ENCODE measurements at places on chromosomes 12 and 14. TPM values are rescaled to one million over a fixed set of nuclear protein-coding genes. Genes with fewer than 3 reads are reported as not detected.

DNA sequence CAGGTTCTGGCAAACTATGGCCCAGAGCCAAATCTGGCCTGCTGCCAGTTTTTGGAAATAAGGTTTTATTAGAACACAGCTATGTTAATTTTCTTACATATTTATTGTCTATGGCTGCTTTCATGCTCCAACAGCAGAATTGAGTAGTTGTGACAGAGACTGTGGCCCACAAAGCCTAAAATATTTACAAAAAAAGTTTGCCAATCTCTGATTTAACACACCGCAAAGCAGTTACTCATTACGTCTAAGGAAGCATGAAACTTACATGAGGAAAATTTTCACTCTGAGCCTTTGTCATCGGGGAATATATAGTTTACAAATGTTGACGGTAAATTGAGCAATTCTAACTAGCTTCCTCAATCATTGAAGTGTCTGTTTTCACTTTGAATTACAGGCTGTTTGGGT is 96.5 kb downstream of the UNC79 start:
- no peaks in the 10 kb centered on the region for H3K36me3 ChIP-seq
- H3K27me3 ChIP-seq: no peaks in the 10 kb centered on the region
- no peak for DNase-seq
- H3K4me3 ChIP-seq: no peak overlapping the region
- H3K27ac ChIP-seq: no peak overlapping the region

- no peak for DNase-seq
- H3K27ac ChIP-seq: no peak overlapping the region
Observed at GRCh38 chr12:74689071-74689655, 151.5 kb downstream of the ATXN7L3B start.

DNA sequence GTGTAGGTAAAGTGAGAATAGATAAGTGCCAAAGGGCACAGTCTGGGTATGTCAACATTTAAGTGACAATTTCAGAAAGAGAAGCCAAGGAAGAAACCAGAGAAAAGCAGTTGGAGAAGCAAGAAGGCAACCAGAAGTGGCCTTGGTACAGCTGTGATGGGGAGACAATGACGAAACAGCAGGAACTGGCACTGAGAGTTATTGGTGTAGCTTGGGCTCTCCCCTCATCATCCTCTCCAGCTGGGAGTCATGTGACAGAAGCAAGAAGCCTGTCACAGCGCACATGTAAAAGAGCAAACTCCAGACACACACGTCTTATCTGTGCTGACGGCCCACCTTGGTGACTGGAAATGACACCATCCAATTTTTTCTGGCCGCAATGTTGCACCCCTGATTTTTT is 203.3 kb upstream of the NUDT4 start:
- H3K27me3 ChIP-seq: no peaks in the 10 kb centered on the region
- H3K36me3 ChIP-seq: no peaks in the 10 kb centered on the region
- H3K27ac ChIP-seq: no peak overlapping the region
- H3K4me3 ChIP-seq: no peak overlapping the region

DNA sequence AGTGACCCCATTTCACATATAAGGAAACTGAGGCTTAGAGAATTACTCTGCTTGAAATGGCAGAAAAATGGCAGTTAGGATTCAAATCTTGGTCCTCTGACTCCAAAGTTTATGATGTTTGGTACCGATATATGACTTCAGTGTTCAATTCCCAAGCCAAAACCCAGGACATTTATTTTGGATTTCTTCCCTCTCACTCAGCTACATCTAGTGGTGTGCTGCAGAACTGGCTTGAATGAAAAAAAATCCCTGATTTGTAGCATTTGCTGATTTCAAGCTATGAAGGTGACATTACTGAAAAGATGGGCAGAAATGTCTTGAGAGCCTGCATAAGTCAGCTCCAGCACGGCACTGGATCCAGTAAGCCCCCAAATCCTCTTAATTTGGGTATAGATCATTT is 106.4 kb downstream of the EFCAB11 start:
- no peak overlapping the region for H3K4me3 ChIP-seq
- no peak overlapping the region for H3K27ac ChIP-seq
- H3K36me3 ChIP-seq: no peaks in the 10 kb centered on the region
- no peak for DNase-seq
- H3K4me1 ChIP-seq: no peaks in the 10 kb centered on the region
- no peaks in the 10 kb centered on the region for H3K27me3 ChIP-seq

DNA sequence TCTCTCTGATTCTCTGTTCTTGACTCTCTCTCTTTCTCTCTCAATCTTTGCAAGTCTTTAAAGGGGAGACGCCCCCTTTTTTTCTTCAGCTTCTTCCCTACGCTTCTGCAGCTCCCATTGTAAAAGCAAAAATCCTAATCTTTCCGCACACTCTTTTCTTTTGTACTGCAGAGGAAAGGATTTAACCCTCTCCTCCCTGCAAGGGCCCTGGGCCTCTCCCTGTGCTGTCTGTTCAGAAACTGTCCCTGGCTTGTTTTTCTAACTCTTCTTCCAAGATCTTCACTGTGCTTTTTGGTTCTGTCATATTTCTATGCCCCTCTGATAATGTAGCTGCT is 10.9 kb upstream of the SALL2 start:
- no peak for DNase-seq
- no peaks in the 10 kb centered on the region for H3K4me1 ChIP-seq

DNA sequence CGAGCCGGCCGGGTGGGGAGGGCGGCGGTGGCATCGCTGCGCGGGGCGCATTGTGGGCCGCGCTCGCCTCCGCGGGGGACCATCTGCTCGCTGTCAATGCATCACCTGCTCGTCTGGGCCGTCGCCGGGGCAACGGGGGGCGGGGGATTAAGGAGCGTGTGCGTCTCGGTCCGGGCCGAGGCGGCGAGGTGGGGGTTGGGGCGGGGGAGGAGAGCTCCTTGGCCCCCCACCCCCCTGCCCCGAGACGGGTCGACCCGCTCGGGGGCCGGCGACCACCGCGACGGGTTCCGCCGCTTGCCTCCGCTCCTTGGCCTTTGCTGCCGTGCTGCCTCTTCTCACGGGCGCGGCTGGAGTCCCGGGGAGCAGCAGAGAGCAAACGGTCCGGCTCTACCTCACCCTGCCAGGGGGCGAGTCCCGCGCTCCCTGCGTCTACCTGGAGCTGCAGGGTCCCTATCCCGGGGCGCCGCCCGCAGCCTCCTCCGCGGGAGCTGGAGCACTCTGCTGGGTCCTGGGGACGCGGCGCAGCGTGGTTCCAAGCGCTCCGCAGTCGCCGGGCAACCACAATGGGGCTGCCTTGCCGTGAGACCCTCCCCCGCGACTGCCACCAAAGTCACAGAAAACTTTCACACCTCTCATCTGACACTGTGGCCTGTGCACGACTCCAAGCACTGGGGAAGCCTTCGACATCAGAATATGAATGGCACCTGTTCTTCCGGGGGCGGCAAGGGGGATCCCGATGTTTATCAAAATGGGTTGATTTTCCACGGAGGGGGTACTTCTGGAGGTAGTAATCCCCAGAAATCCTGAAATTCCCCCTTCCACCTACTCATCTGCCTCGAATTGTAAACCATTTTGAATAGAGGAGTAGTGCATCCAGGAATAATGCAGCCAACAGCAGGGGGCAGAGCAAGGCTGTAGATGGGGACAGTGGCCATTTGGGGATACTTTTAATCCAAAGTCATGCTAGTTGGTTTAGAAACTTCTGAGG is at the start of gene C12orf42:
C12orf42 (minus strand) TSS at position 500 of the 988 bp plus-strand sequence. CDS start 17,542 bp downstream, outside the sequence.
- H3K4me1 ChIP-seq: peaks cover 15% of the 10 kb centered on the region
- H3K27ac ChIP-seq: no peak within 1 kb of the TSS
- no peaks in the 10 kb centered on the region for H3K36me3 ChIP-seq
- peak; percentile 92 for DNase-seq
- H3K27me3 ChIP-seq: no peaks in the 10 kb centered on the region
- H3K4me3 ChIP-seq: no peak within 1 kb of the TSS

- no peaks in the 10 kb centered on the region for H3K36me3 ChIP-seq
- H3K27ac ChIP-seq: peak overlapping the region; percentile 0
- no peak overlapping the region for H3K4me3 ChIP-seq
- no peak for DNase-seq
- H3K4me1 ChIP-seq: no peaks in the 10 kb centered on the region
- H3K27me3 ChIP-seq: no peaks in the 10 kb centered on the region
Observed at GRCh38 chr12:50314636-50315312, 31.5 kb upstream of the LIMA1 start.

DNA sequence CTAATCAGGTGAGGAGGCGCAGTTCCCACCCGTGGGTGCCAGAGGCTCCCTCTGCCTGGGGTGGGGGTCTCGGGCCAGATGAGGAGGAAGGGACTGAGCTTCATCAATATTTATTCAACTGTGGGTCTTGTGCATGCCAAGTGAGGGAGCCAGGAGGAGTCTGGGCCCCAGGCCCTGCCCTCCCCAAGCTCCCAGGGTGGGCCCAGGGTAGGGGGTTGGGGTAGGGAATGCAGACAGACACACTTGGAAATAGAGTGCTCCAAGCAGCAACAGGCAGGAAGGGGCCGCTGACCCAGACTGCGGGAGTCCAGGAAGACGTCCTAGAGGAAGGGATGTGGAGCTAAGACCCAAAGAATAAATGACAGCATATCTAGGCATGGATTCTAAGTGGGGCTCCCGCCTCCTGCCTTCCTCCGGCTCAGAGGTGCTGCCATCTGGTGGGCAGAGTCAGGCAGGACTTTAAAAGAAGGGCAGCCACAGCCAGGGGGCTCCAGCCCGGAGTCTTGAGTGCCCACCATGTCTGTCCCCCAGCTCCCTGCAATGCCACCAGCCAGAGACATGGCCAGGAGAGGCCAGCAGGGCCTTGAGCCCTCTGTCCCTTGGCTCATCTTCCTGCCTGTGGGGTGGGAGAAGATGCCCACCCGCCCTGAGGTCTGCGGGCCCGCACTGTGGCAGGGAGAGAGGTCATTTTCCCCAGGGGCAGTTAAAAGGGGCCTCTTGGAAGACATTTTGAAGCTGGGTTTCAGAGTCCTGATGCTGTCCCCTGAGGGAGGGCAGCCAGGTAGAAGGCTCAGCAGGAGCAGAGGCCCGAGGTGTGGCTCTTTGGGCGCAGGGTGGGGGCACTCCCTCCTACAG is 70.1 kb downstream of the PHETA1 start:
- no peaks in the 10 kb centered on the region for H3K36me3 ChIP-seq
- no peak overlapping the region for H3K4me3 ChIP-seq
- H3K27ac ChIP-seq: no peak overlapping the region
- no peaks in the 10 kb centered on the region for H3K4me1 ChIP-seq
- DNase-seq: peak; percentile 24
- no peaks in the 10 kb centered on the region for H3K27me3 ChIP-seq

- no peak overlapping the region for H3K27ac ChIP-seq
- H3K27me3 ChIP-seq: no peaks in the 10 kb centered on the region
- no peak overlapping the region for H3K4me3 ChIP-seq
- H3K36me3 ChIP-seq: no peaks in the 10 kb centered on the region
Observed at GRCh38 chr12:19712041-19712440, 272.7 kb downstream of the AEBP2 start.

DNA sequence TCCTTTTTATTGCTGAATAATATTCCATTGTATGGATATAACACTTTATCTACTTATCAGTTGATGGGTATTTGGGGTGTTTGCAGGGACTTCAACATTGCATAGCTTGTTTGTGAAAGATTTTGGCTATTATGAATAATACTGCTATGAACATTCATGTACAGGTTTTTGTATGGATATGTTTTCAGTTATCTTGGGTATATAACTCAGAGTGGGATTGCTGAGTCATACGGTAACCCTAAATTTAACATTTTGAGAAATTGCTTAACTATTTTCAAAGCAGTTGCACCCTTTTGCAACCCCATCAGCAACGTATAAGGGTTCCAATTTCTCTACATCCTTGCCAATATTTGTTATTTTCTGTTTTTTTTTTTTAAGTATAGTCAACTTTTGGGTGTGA is 27.3 kb upstream of the HELB start:
- no peak overlapping the region for H3K27ac ChIP-seq
- H3K27me3 ChIP-seq: no peaks in the 10 kb centered on the region
- H3K4me1 ChIP-seq: no peaks in the 10 kb centered on the region
- no peaks in the 10 kb centered on the region for H3K36me3 ChIP-seq
- H3K4me3 ChIP-seq: no peak overlapping the region

- no peak for DNase-seq
- no peaks in the 10 kb centered on the region for H3K27me3 ChIP-seq
- H3K27ac ChIP-seq: no peak overlapping the region
- no peak overlapping the region for H3K4me3 ChIP-seq
- no peaks in the 10 kb centered on the region for H3K36me3 ChIP-seq
- peaks cover 3% of the 10 kb centered on the region for H3K4me1 ChIP-seq
Observed at GRCh38 chr14:103158688-103159087, 35.4 kb downstream of the TNFAIP2 start.

GRCh38 chr14:48333221-48333920 is 658.0 kb upstream of the MDGA2 start:
- no peak overlapping the region for H3K27ac ChIP-seq
- no peaks in the 10 kb centered on the region for H3K36me3 ChIP-seq
- H3K4me3 ChIP-seq: no peak overlapping the region
- H3K4me1 ChIP-seq: no peaks in the 10 kb centered on the region

DNA sequence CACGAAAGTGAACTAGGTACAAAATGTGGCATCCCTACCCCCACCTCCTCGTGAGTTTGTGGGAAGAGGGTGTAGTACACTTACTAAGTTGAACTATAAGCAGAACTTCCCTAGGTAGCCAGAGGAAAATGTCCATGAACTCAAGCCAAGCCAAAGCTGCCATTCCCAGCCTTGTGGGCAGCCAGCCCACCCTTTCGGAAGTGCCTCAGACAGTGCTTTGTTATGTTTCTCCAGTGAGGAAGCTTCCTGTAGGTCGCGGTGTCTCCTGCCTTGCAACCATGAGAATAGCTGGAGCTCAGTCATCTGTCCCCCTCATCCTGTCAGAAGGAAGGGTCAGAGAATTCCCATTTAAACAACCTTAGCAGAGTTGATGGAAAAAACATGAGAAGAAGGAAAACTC is 266.9 kb downstream of the DUSP6 start:
- no peaks in the 10 kb centered on the region for H3K36me3 ChIP-seq
- H3K4me1 ChIP-seq: peaks cover 11% of the 10 kb centered on the region
- no peak for DNase-seq

GRCh38 chr14:26454105-26454504 is 143.7 kb downstream of the NOVA1 start:
- no peak overlapping the region for H3K4me3 ChIP-seq
- H3K27me3 ChIP-seq: no peaks in the 10 kb centered on the region
- H3K27ac ChIP-seq: no peak overlapping the region

- no peaks in the 10 kb centered on the region for H3K27me3 ChIP-seq
- no peaks in the 10 kb centered on the region for H3K36me3 ChIP-seq
- H3K4me1 ChIP-seq: no peaks in the 10 kb centered on the region
- no peak overlapping the region for H3K4me3 ChIP-seq
- DNase-seq: no peak
- H3K27ac ChIP-seq: no peak overlapping the region
Observed at GRCh38 chr12:5792343-5792742, 152.7 kb downstream of the ANO2 start.

DNA sequence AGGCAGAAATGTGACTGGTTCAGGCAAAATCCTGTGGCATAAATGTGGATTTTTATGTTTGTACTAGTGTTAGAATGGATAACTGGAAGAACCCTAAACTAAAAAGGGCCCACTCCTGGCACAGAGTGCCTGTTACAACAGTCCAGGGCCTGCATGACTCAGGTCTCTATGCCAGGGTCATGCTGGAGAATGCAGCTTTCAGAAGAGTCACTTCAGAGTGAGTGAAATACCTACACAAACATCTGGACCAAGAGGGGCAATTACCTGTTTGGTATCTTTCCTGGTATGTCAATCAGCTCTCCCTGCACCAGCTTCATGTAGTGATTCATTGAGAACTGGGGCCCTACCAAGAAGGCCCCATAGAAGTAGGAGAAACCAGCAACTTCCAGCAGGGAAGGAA is 10.0 kb downstream of the EMG1 start:
- peaks cover 29% of the 10 kb centered on the region for H3K4me1 ChIP-seq
- H3K36me3 ChIP-seq: peaks cover 82% of the 10 kb centered on the region
- no peak for DNase-seq
- no peaks in the 10 kb centered on the region for H3K27me3 ChIP-seq
- H3K4me3 ChIP-seq: no peak overlapping the region

Gene OR6C1
- total RNA-seq: not detected

Gene OR11H7
- total RNA-seq: not detected

Gene NAV3
- total RNA-seq: 24.1 TPM

Gene INHBE
- 0.11 TPM for total RNA-seq

Data from upper lobe of left lung (tissue), 6 donors.